ENCODE measurements at places on chromosomes 12 and 14.
A peak's percentile ranks its signal among the peaks of the same experiment; 100 is the strongest.

- DNase-seq: no peak
Measured at GRCh38 chr12:123398550-123399254, 14.8 kb downstream of the KMT5A start.

GRCh38 chr12:124480469-124481256, 86.7 kb downstream of the NCOR2 start:
- no peak for DNase-seq

GRCh38 chr12:106845902-106846301, 71.4 kb downstream of the RIC8B start:
- DNase-seq: no peak

- DNase-seq: no peak
Measured at GRCh38 chr12:82698708-82699564, 12.2 kb downstream of the TMTC2 start.

DNA sequence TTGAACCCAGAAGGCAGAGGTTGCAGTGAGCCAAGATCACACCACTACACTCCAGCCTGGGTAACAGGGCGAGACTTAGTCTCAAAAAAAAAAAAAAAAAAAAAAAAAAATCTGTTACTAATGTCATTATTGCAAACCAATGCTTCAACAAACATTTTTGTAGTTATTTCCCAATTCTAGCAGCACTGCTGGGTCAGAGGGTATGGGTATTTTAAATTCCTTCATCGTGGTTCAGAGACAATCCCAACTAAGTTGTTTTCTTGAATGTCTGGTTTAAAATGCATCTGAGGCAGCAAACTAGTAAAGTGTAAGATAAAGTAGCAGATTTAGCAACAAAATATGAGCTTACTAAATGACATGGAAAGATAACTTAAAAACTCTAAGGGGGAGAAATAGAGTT, 65.6 kb downstream of the FERMT2 start:
- no peak for DNase-seq

DNA sequence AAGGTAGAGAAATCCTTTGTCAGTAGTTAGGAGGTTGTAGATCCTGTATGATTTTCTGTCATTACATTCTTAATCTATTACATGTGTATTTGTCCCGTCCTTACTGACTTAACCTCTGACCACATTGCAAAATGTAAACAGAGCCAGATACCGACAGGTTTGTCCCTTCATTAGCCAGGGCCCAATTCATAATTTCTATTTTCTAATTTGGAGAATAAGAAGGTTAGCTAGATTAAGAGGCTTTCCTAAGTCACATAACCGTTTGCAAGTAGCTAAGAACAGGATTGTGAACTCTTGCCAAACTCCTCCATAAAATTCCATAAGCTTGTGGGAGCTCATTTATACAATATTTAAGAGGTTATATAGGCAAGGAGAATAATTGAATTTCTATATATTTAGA, 352.6 kb downstream of the RAD51B start:
- no peak for DNase-seq

GRCh38 chr12:123449249-123449733, 8.6 kb upstream of the SNRNP35 start:
- no peak for DNase-seq

DNA sequence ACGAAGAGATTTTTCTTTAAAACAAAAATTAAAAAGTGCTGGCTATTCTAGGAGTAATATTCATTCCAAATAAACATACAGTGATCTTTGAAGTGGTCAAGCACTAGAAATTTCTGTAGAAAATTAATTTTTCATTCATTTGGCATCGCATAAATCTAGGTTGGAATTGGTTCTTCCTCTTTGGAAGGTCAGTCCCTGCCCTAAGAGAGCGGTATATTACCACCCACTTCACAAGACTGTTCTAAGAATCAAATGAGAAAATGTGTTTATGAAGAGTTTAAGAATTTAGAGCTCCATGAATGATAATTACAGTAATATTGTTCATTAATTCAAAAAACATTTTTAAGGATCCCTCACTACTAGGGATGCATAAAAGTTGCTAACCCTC, 444 bp upstream of the GEMIN2 start:
- DNase-seq: no peak

DNA sequence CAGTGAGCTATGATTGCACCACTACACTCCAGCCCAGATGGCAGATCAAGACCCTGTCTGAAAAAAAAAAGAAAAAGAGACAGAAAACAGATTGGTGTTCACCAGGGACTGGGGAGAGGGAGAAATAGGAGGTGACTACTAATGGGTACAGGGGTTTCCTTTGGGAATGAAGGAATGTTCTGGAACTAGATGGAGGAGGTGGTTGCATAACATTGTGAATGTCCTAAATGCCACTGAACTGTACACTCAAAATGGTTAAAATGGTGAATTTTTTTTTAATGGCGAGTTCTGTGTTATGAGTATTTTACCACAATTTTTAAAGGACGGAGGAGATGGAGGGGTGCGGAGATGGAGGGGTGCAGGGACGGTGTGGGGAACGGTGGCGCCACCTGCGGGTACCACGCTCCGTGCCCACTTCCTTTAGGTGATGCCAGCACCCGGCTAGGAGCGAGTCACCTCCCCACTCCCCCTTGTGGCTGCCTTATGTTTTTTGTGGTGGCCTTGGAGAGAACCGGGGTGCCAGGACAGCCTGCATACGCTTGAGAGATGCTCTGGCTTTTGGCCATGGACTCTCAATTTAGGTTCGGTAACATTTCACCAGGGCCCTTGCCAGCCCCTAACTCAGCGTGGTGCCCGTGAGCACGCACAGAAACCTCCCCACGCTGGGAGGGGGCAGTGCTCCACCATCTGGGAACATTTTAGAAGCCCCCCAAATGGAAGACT, 16.1 kb downstream of the UBC start:
- peak; percentile 56 for DNase-seq

- no peak for DNase-seq
Measured at GRCh38 chr12:82448911-82449578, 90.7 kb downstream of the METTL25 start.

- DNase-seq: no peak
Measured at GRCh38 chr14:54299410-54300363, 97.1 kb upstream of the CDKN3 start.

- no peak for DNase-seq
Measured at GRCh38 chr12:100146252-100146651, 3.6 kb upstream of the BLTP3B start.

GRCh38 chr14:75452324-75452723, 24.5 kb downstream of the JDP2 start:
- no peak for DNase-seq

DNA sequence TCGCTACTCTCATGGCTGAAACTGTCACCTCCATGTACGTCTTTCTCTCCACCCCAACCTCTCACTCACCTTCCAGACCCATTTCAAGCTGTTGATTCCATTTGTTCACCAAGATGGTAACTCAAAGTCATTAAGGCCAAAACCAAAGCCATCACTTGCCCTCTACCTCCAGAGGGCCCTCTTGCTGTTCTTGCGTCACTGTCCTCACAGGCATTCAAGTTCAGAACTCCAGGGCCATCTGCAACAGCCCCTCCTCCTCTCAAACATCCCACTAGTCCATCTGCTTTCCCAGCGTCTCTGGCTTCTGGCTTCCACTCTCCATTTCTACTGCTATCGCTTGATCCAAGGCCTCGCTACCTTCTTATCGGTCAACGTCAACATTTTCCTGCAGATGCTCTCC, 74.5 kb downstream of the VWF start:
- no peak for DNase-seq

DNA sequence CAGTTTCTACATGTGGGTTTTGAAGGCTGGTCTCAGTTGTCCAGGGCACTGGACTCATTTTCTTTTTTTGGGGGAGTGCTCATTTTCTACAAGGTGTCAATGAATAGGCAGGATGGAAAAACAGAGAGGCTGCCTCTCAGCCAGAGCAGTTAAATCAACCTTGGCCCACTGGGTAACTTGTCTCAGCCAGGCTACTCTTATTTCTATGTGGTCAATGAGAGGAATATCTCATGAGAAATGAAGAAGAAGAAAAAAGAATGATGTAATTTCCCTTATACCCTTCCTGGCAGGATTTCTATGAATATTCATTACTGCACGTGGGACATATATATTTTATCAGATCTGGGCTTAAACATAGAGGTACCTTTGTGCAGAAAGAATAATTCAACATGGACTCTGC, 155.2 kb upstream of the E2F7 start:
- no peak for DNase-seq

- no peak for DNase-seq
Measured at GRCh38 chr12:48104531-48104930, 1.3 kb downstream of the SENP1 start.

DNA sequence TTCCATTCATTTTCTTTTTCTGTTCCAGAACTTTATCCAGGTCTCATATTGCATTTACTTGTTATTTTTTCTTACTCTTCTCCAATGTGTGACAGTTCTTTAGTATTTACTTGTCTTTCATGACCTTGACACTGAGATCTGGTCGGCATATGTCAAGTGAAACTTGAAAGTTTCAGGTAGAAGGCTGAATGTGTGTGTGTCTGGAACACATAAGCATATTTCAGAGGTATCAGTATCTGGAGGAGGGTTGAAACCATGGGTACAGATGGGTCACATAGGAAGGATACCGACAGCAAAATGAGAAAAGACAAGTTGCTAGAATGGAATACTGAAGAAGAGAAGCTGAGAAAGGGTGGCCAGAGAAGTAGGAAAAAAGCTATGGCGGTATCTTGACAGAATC, 22.5 kb upstream of the PTGDR start:
- DNase-seq: no peak

All from activated CD4-positive, alpha-beta T cell treated with anti-CD3 and anti-CD28 coated beads, Interleukin-2, amount 50 U/mL, for 4 hours (primary cell).